ENCODE measurements at places on chromosomes 7 and 10.

GRCh38 chr7:96182424-96183158 is 139.3 kb downstream of the SLC25A13 start:
- DNase-seq: no peak

DNA sequence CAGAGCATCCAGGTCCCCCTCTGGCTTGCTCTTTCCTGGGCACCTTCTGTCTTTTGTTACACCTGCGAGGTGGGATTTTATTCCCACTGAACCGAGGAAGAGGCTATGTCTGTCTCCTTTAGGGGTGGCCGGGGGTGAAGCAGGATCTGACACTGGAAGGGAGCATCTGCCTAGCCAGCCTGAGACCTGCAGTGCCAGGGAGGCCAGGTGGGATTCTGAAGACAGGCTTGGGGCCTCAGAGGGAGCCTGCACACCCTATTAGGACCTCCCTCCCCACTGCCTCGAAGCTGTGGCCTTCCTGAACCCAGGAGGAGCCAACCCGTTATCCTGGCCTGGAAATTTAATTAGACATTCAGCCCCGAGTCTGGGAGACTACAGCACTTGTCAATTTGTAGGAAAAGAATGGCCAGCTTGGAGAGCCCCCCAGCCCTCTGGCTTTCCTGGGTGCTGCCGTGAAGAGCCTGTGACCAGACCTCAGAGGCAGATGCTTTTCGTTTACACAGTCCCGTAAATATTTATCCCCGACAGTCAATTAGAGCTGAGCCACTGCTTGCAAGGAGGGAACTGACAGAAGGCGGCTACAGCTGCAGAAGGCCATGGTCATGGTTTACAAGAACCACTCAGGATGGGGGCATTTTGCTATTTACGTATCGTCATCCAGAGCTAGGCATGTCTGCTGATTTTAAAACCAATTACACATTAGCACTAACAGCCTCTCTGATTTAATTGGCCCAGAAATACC is 19.7 kb downstream of the CHAT start:
- no peak for DNase-seq

DNA sequence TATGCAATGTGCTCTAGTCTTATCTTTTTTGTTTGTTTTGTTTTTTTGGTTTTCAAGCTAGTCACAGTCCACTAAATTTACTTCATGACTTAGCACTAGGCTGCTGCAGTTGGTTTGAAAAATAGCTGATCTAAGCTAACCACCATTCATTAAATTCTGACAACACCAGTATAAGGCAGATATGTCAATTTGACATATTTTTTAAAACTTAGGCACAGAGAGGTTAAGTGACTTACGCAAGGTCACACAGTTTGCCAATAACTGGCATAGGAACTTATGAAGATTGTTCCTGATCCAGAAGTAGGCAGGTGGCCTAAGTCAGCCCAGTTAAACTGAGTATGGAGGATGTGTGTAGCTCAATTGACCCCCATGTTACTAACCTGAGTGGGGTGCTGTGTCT is 377.3 kb upstream of the NFE2L3 start:
- no peak for DNase-seq

- no peak for DNase-seq
These were observed 160.3 kb upstream of the SEMA3A start for GRCh38 chr7:84354866-84355265.

DNA sequence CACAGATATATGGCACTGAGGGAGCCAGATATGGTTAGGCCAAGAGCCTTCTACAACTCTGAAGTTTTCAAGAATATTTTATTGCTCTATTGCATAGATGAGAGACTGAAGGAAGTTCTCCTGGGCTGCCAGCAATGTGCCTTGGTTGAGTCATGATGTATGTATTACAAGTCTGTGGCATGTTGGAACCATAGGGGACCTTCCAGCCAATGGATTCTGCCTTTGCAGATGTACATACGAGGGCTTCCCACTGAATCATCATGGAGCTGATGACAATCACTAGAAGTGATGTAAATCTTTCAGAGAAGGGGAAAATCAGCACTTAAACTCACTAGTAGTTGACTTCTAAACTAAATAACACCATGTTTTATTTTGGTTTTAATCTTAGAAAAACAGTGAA is 419.5 kb downstream of the PHTF2 start:
- no peak for DNase-seq

GRCh38 chr7:47226696-47227095 is 355.2 kb downstream of the TNS3 start:
- no peak for DNase-seq

GRCh38 chr10:7275761-7276440 is 134.9 kb downstream of the SFMBT2 start:
- no peak for DNase-seq

GRCh38 chr7:3430588-3430987 is 129.5 kb downstream of the SDK1 start:
- no peak for DNase-seq

DNA sequence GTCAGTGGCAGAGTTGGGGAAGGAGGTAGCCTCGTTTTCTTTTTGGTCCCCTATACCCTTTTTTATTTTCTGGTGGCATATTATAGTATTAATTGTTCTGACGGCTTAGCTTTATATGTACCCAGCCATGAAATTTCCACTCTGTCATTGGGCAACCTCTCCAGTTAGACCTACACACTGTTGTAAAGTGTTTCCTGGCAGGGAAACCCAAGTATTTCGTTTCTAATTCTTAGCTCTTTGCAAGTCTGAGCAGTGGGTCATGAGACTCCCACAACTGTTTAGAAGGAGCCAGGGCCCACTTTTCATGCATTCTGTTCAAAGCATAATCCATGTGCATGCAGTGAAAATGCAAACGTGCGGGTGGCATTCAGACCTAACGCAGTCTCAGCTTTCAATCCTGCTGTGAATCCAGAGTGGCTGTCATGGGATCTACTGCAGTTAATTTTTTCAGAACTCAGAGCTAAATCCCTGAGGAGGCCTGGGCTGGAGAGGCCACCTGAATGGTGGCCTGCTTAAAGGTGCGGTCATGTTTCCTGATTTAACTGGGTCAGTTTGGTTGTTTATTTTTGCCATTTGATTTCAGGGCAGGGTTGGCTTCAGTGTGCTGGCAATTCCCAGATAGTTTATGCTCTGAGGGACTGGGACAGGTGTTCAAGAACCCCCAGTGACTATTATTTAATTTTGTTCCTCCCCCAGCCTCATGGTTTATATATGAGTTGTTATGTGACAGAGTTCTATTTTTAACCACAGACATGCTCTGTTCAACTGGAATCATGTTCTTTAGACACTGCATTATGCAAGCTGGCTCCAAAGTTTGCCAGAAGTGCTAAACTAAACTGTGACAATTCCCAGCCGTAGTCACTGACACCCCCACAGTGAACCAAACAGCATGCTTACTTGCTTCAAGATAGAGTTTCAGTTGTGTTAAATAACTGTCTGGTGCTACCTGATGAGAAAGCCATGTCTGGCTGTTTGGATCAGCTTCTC is 27.4 kb upstream of the SYPL1 start:
- DNase-seq: no peak

DNA sequence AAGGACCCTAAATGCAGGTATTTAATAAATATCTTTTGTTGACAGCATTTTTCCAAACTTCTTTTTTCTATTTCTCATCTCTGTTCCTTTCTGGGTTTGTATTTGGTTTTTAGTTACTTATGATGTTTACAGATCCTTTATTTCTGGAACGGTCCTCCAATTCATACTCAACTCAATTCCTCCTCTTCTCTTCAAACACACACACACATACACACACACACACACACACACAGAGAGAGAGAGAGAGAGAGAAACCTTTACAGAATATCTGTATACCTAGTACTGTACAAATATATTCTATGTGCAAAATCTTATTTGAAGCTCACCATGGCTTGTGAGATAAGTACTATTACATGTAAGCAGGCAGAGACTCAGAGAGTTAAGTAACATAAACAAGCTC is 21.6 kb upstream of the GOT1 start:
- DNase-seq: no peak

GRCh38 chr7:2231992-2232765 is 566 bp downstream of the MAD1L1 start:
- peak; percentile 31 for DNase-seq

GRCh38 chr7:141722529-141722928 is 14.4 kb downstream of the WEE2 start:
- no peak for DNase-seq

- no peak for DNase-seq
These were observed 1.7 kb upstream of the CD36 start for GRCh38 chr7:80636709-80637108.

GRCh38 chr10:62626817-62627216 is 177.7 kb upstream of the ADO start:
- DNase-seq: no peak

- no peak for DNase-seq
These were observed 28.9 kb downstream of the ZNF25 start for GRCh38 chr10:37947526-37947925.

DNA sequence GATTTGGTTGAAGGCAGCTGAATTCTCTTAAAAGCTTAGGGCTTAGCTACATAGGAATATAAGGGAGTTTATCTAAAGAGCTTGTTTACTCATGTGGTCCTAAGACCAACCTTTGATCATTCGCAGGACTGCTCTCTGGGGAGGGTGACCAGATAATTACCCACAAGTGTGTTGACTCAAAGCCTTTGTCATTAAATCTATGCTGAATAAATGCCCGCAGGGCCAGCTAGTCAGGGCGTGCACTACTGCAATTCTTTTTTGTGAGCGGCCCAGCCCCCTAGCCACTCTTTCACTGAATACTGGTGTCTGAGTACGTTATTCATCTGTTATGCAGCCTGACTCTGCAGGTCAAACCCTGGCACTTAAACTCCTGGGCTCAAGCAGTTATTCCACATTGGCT is 69.6 kb downstream of the AKAP9 start:
- DNase-seq: no peak

- no peak for DNase-seq
These were observed 41.1 kb downstream of the GARS1 start for GRCh38 chr7:30635798-30636197.

DNA sequence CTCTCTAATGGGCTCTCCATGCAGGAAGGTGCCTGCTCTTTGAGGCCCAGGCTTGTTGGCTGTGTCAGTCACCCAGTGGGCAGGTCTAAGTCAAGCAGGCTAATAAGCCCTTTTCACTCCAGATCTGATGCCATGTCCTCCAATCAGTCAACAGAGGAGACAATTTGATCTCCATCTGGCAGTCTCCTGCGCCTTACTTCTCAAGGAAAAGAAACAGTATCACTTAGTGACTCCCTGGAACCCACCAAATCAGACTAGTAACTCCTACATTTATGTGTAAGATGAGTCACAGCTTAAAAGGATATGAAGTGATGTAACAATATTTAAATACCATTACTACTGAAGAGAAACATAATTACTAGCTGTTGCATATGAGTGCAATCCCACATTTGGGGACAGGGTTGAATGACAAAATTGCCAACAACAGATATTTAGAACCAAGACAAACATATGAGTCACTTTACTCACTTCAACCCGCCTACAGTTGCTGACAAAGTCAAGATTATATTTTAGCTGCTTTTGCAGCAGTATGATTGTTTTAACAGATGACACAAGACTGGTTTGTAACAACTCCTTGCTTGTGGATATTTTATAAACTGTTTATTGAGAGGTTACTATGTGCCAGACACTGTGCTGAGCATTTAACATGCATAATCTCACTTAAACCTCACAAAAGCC is 72.1 kb downstream of the USP6NL start:
- DNase-seq: no peak

- DNase-seq: no peak
These were observed 123.0 kb upstream of the SGCE start for GRCh38 chr7:94778711-94779459.

GRCh38 chr7:131157530-131158243 is 170.0 kb upstream of the MKLN1 start:
- no peak for DNase-seq

DNA sequence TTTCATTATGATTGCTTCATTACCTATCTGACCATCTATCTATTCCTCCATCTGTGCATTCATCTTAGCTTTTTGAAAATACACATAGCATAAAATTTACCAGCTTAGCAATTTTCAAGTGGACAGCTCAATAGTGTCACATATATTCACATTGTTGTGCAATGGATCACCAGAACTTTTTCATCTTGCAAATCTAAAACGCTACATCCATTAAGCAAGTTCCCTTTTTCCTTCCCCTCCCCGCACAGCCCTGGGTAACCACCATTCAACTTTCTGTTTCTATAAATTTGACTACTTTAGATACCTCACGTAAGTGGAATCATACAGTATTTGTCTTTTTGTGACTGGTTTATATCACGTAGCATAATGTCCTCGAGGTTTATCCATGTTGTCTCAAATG is 78.0 kb upstream of the ADRB1 start:
- peak; percentile 78 for DNase-seq

DNA sequence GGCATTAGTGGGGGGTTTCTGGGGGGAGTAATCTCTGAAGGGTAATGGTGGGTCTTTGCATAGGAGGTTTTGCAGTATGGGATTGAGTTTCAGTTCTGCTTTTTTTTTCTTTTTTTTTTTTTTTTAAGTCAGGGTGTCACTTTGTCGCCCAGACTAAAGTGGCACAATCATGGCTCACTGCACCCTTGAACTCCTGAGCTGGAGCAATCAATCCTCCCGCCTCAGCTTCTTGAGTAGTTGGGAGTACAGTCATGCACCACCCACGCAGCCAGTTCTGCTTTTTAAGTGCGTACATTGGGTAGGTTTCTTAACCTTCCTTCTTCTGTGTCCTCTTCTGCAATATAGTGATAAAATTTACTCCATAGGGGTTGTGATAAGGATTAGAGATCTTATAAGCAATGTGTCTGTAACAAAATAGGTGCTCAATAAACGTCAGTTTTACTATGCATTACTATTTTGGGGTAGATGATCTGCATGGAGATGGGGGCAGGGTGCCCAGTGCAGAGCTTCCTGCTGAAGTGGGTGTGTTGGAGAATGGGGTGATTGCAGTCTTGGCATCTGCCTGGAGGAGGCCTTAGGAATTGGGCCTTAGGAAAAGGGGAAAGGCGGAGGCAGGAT is 9.6 kb downstream of the KAZALD1 start:
- DNase-seq: peak; percentile 83

GRCh38 chr7:115328018-115328417 is 406.1 kb downstream of the MDFIC start:
- DNase-seq: no peak

GRCh38 chr10:7475046-7475911 is 64.4 kb upstream of the SFMBT2 start:
- DNase-seq: no peak

DNA sequence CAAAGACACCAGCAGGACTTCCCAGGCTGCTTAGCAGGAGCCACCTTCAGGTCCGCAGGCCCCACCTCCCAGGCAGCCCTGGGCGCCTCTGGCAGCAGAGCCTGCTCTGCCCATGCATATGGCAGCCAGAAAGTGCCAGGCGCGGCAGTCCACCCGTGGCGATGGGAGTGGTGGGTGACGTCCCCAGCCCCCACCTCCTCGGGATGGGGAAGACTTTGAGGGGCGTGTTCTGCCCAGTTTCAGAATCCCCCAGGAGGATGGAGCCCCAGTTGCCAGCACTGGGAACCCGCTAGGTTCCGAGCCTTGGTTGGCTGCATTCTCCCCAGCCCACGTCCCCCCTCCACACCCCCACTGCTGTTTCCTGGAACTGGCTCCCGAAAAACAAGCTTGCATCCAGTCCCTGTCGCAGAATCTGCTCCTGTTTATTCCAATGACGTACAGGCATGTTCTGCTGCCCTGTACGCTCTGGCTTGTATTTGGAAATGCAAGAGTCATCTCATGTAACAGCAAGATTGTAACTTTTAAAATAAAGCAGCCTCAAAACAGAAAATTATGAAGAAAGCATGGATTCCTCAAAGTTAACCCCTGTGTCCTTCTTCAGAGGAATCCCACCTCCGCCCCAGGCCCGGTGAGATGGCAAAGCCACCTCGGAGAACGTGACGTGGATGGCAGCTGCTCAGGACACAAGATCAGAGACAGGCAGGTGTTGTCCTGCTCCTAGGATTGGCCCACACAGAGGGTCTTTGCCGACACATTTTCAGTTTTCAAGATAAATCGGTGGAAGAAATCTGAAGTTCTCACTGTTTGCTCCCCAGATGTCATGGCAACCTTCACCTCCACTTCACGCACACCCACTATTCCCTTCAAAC is 87.8 kb upstream of the PPP2R2D start:
- no peak for DNase-seq
